ENCODE measurements at places on chromosomes 12 and 14.

GRCh38 chr12:57118711-57119271, 7.6 kb upstream of the STAT6 start:
- no peak for DNase-seq

DNA sequence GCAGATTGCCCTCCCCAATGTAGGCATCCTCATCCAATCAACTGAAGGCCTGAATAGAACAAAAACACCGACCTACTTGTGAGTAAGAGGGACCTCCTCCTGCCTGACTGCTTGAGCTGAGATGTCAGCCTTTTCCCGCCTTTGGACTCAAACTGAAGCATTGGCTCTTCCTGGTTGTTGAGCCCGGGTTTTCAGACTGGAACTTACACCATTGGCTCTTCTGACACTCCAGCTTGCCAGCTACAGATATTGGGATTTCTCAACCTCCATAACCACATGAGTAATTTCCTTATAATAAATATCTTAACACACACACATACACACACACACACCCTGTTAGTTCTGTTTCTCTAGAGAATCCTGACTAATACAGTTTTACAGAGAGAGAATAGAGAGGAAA, 173.4 kb upstream of the NTF3 start:
- no peak for DNase-seq

DNA sequence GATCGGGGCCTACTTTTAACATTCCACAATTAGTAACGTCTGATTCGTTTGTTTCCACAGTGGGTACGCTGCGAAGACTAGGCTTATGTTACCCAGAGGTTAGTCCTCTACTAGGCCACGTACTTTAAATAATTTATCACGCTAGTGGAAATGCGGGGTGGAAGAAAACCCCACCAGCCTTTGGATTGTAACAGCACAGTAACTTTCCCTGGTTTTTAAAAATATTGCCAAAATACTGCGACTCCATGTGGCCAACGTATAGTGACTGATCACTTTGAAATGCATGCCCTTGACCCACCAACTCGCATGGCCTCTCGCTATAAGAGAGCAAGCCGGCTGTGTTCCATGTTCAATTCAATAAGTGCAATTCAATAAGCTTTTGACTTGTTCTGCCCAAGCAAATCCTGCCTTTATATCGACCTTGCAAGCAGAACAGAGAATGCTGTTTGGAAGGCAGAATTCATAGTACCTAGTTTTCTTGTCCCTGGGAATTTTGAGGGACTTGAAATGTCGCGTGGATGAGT, 882 bp upstream of the GTF2A1 start:
- no peak for DNase-seq

- no peak for DNase-seq
These were observed 45.5 kb downstream of the KTN1 start for GRCh38 chr14:55625481-55625880.

GRCh38 chr12:107320033-107320928, 226.9 kb upstream of the CRY1 start:
- peak; percentile 81 for DNase-seq

DNA sequence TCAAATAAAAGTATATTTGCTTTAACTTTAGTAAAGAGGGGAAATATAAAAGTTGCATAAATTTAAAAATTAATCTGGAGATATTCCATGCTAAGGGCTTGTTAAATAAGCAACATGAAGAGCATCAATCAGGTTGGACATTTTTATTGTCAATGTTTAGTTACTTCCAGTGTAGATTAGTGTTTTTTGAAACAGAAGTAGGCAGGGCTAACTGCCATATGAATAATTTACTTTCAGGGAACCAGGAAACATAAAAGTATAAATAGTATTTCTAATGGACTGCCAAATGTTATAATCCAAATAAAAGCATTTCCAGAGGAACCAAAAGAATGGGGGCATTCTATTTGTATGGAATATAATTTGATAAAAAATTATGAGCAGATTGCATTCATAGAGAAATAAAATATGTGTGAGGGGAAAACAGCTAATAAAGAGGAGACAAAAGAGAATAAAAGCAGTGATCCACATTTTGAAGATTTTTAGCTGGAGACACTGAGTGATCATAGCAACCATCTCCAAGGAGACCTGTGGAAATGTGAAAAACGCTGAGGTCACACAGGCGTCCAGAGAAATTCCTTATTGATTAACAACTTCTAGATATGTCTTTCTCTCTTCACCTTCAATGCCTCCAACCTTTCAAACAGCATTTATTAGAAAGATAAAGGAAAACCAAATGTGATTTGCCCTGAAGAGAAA, 70.8 kb downstream of the SRGAP1 start:
- DNase-seq = no peak

DNA sequence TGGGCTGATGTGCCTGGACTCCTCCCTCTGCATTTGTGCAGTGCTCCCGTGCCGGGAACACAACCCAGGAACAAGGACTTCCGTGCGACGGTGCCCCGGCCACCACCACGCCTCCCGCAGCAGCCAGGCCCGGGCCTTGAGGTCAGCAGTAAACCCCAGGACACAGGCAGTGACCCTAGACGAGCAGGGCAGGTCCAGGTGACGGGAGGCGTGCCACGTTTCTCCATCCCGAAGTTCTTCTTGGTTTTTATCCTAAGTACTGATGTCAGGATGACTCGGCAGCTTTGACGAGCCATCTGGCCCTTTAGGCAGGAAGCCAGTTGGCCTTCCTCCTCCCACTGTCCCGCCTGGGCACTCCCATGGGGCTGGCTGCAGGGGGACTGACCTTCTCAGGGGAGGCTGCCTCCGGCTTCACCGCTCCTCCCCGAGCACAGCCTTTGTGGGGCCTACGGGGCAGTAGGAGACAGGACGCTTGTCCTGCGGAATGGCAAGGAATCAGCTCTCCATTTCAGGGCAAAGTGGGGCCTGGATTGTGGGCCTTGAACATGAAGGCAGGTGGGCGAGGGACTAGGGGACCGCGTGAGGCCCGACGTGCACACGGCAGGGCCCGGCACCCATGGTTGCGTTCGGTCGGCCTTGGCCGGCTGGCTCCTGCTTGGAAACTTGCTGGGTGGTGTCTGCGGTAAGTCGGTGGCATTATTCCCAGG, 94.1 kb downstream of the FBXL14 start:
- DNase-seq = no peak

- DNase-seq = no peak
These were observed 1.2 kb downstream of the ATF7 start for GRCh38 chr12:53624956-53625355.

- no peak for DNase-seq
These were observed 5.7 kb downstream of the CRADD start for GRCh38 chr12:93682846-93683261.

DNA sequence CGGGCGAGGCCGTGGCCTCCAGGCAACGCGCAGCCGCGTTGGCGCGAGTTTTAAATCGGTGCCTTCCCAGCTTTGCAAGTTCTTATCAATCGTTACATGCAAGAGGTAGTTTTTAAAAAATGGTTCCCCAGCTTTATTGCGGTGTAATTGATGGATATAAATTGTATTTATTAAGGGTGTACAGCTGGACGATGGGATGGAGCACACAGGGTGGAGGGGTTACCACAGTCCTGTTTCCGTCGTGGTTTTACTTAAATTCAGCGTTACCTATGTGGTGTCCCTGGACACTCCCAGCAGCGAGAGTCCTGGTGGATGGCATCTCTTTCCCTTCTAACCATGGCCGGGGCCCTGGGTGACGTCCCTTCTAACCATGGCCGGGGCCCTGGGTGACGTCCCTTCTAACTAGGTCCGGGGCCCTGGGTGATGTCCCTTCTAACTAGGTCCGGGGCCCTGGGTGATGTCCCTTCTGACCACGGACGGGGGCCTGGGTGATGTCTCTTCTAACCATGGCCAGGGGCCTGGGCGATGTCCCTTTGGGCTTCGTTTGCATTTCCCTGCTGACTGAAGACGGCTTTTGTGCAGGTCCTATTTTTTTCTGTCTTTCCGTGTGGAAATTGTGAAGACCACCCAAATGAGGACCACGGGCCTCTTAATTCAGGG, 97.9 kb downstream of the TNFAIP2 start:
- DNase-seq = no peak

GRCh38 chr12:54796991-54797390, 57.3 kb upstream of the MUCL1 start:
- no peak for DNase-seq

DNA sequence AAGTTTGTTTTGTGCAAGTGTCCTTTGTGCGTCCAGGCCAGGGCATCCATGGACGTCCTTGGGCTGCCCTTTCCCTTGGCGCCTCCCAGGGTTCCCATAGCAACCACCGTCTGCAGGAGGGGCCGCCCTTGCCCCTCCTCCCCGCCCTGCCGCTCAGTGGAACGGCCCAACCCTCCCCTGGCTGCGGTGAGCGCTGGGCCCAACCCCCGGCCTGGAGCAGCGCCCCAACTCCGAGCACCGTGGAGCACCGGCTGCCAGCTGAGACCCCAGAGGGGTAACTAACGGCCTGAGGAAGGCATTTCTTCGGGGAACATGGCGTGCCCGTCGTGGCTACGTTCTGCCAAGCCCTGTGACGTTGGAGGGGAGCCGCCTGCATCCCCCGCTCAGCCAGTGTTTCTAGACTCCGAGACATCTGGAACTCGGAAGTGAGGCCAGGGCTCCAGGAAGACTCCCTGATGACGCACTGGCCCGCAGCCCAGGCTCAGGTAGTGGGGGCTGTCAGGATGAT, 5.3 kb upstream of the ACACB start:
- DNase-seq = peak; percentile 72

- DNase-seq = peak; percentile 43
These were observed 21.9 kb downstream of the YBX3 start for GRCh38 chr12:10701131-10701681.

DNA sequence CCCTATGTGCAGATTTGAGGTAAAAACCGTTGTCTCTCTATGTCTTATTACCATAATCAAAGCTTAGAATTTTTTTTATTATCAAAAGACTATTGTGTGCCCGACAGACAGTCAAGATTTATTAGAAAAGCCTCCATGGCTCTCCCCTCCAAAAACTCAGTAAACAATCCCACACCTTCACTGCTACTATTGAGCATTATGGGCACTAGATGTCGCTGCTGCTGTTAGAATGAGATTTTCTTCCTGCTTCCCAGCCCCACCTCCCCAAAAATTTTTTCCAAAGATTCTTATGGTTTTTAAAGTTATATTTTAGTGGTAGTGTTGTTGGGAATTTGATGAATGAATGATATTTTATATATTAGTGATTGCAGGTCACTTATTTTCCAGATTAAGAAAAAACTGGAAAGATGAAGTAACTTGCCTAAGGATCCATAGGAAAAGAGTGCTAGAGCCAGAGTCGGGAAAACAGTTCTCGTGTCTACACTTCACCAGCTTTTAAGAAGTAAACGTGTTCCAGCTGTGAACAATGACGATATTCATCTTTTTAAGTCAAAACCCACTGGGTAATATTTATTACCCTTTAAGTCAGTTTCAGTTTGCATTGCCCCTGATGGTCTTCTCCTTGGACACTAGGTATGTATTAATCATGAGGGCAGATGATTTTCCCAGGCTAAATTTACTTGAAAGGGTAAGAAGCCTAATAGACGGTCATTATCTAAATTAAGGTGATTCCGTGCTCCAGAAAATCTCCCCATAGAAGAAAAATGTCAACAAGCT, 12.2 kb upstream of the FOXG1 start:
- no peak for DNase-seq

GRCh38 chr12:75507086-75507485, 4.3 kb downstream of the KRR1 start:
- no peak for DNase-seq

- no peak for DNase-seq
These were observed 1.8 kb upstream of the CHST11 start for GRCh38 chr12:104454997-104455396.

GRCh38 chr14:100580316-100581227, 6.6 kb downstream of the BEGAIN start:
- DNase-seq = no peak

- DNase-seq = peak; percentile 71
These were observed 164.8 kb downstream of the ZFP36L1 start for GRCh38 chr14:68627868-68628604.

DNA sequence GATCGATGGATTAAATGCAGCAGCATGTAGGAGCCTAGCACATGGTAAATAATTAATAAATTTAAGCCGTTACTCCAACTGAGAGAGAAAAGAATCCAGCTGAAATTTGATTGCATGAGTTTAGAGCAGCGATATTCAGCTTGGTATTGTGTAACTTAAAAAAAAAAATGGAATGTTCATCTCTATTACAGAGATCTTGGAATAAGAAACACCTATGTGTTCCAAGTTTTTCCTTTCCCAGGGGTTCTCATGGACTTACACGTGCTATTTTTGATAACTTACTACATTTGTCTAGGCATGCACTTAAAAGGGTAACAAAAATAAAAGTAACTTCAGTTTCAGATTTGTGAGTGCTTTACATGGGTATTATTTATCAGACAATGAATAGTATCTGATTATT, 122.8 kb downstream of the RASSF9 start:
- DNase-seq = no peak

GRCh38 chr14:74085828-74086227, 1.1 kb downstream of the LIN52 start:
- DNase-seq = no peak

DNA sequence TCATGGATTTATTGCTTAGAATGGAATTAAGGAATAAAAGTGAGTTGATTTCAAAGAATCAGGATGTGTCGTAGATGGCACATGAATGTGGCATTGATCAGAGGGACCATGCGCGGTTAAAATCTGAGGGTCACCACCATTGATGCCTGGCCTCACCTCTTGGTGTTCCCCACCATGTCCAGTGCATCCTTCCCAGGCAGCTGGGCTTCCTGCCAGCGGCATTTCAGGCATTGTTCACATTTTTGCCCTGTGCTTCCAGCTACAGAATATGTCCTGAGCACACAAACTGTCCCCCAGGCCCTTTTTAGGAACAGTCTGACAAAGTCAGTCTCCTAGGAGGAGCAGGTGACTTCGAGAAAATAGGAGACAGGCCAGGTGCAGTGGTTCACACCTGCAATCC, 42.0 kb upstream of the TSPAN9 start:
- DNase-seq = no peak

GRCh38 chr12:67069451-67070306, 199.5 kb upstream of the CAND1 start:
- DNase-seq = peak; percentile 52

GRCh38 chr14:91341334-91341733, 76.3 kb downstream of the CCDC88C start:
- DNase-seq = no peak
